ENCODE measurements at places on chromosomes 3 and 15. TPM values are rescaled to one million over a fixed set of nuclear protein-coding genes. Genes with fewer than 3 reads are reported as not detected.
A peak's percentile ranks its signal among the peaks of the same experiment; 100 is the strongest.

- DNase-seq, result no peak
Observed at GRCh38 chr3:12198301-12198700, 39.6 kb upstream of the TIMP4 start.

DNA sequence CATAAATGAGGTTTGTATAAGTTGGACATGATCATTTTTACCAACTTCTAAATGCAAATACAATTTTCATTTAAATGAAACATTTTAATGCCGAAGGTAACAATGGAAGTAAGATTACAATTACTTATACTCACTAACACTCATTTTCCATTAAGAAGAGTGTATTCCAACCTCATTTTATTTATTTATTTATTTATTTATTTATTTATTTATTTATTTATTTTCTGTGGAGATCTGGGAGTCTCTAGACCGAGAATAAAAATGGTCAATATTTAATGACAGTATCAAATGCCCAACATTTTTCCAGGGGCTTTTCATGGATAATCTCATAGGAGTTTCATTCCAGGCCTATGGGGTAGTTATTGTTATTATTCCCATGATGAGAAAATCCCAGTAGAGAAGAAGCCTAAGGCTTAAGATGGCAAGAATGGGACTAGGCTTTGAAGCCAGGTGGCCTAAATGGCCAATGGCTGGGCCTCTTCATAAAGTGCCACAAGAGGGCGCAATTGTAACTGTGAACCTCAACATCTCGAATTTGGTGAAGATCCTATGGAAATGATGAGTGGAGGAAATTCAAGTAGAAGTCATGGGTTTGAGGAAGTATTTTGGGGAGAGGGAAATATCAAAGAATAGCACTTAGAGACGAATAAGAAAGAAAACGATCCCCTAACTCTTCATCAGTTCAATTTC lies 21.3 kb downstream of the VGLL3 start:
- no peak for DNase-seq

GRCh38 chr15:90903733-90904536 lies 833 bp downstream of the MAN2A2 start:
- peak; percentile 53 for DNase-seq

DNA sequence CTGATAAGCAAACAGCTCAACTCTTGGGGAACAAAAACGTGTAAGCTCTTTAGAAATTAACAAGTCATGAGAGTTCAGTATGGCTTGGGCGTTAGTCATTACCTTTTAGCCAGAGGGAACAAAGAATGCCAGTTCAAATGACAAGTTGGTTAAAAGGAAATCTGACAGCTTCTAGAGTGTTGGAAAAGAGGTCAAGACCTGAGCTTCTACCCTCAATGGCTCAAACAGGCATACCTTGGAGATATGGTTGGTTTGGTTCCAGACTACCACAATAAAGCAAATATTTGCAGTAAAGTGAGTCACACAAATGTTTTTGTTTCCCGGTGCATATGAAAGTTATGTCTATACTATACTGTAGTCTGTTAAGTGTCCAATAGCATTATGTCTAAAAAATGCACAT lies 136.1 kb downstream of the CACNA1D start:
- DNase-seq, result no peak

DNA sequence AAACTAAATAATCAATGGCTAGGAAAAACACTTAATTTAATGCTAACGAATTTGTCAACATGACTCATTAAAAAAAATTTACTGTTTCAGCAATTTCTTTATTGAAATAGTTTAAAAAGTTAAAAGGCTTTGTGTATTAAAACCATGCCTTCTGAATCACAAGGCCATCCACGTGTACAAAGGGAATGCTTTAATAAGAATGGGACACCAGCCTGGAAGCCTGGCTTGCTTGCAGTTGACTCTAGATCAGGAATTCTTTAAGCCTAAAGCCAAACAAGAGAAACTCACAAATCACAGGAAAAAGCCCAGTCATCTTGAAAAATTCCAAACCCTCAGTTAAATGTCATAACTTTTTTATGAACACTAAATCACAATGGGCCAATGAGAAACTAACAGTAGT lies 137.6 kb downstream of the PEAK1 start:
- DNase-seq, result no peak

The AHSG gene
- polyA plus RNA-seq, result 0.30 TPM

The ABHD6 gene
- polyA plus RNA-seq, result 2.1 TPM
